ENCODE measurements at places on chromosomes 2 and 18. TPM values are rescaled to one million over a fixed set of nuclear protein-coding genes. Genes with fewer than 3 reads are reported as not detected.

The VWC2L gene
- not detected for total RNA-seq

- no peak for DNase-seq
Observed at GRCh38 chr2:3899536-3900155, 196.3 kb downstream of the DCDC2C start.

- no peak for DNase-seq
Observed at GRCh38 chr2:151808258-151809072, 19.8 kb downstream of the ARL5A start.

DNA sequence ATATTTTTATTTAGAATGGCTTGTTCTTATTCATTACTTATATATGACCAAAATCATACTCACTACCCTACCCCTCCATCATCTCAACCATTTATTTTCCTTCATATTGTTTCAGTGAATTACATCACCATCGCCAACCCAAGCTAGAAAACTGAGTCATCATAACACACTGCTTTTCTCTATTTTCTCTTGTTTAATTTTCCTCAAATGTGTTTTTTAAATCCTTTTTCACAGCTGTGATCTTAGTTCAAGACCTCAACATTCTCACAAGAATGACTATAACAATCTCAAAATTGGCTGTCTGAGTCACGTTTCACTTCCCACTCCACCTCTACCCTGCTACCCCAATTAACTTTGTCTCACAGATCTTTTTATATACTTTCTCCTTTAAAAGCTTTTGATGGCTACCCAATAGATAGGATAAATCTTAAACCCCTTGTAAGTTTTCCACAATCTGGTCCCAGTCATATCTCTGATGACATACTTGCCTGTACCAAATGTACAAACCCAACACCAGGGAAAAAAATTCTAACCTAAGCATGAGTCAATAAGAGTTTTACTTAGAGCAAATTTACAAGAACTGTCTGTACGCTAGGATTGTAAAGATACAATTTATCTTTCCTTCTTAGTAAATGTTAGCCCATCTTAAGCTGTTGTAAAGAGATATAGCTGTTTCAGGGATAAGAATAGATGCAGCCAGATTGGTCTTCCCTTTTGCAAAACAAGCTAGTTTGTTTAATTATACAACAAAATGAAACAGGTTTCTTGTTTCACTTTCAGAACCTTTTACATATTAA, 635.1 kb upstream of the SLC39A10 start:
- peak; percentile 11 for DNase-seq

- DNase-seq = no peak
Observed at GRCh38 chr2:126663184-126663963, 7.4 kb downstream of the GYPC start.

DNA sequence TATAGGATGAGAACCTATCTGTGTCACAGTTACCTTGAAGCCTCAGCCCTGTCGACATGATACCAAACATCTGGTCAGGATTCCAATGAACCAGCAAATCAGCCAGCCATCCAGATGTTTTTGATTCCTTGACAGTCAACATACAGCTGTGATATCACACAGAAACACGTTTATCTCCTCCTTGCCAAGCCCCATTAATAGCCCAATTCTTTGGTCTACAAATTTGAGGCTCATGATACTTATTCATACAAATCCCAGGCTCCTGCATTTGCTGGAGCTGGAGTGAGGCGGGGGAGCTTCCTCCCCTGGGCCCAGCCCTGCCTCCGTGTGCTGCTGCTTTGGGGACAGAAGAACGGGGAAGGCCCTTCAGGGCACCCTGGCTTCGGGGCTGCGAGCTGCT, 611.6 kb upstream of the SALL3 start:
- no peak for DNase-seq
